Common myeloid progenitor, CD34-positive (primary cell): ENCODE measurements at places on chromosomes 2 and 18.

DNA sequence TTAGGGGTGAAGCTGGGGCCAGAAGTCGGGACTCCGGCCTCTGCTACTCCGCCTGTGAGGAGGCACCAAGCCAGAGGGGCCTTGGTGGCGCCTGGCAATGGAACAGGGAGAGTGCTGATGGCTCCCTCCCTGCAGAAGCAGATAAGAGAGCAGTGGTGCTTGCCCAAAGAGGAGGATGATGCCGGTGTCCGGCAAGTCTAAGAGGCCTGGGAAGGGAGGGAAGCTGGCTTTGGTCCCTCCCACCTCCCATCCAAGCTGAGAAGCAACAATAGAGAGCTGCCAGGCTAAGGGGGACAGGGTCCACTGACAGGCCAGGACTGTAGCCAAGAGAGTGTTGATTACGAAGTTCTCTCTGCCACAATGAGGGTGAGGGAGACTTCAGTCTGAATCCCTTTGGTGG is 479.5 kb downstream of the TNS1 start:
- no peak for DNase-seq

DNA sequence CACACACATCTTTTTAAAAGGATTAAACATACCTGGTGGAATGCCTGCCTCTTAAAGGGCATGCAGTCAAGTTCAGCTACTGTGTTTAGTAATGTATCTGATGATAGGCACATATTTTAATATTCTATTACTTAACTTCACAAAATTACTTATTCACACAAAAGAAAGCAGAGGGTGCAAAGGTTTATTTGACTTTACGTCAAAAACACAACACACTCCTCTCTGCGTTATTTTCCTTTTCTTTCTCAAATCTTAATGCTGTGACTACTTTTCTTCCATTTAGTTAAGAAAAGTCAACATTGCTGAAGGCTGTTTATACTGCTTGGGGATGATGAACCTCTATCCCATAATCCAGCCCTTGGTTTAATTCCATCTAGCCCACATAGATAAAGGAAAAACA is 127.9 kb upstream of the ST6GAL2 start:
- no peak for DNase-seq

DNA sequence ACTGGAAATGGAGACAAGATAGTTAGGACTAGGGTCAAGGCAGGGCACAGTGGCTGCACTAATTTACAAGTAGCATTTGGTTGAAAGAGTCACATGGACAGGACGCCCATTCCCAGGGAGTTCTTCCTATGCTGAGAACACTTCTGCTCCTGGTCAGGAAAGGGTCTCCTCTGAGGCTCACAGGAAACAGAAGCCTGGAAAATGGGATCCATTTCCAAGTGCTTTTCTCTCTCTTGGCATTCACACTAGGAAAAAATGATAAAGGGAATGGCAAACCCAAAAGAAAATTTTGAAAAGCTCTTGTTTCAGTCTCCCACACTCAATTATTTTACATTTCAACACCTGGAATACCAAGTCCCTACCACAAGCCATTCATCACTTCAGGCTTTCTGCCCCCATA is 88.7 kb downstream of the COBLL1 start:
- DNase-seq, result no peak

- no peak for DNase-seq
Measured at GRCh38 chr18:72456802-72457201, 87.3 kb downstream of the CBLN2 start.

- DNase-seq, result peak; percentile 81
Measured at GRCh38 chr2:232741294-232741693, 35.1 kb downstream of the KCNJ13 start.

- DNase-seq, result no peak
Measured at GRCh38 chr2:18926631-18927524, 337.5 kb upstream of the NT5C1B start.

GRCh38 chr2:69716555-69717120 is 25.3 kb upstream of the ANXA4 start:
- DNase-seq, result no peak

DNA sequence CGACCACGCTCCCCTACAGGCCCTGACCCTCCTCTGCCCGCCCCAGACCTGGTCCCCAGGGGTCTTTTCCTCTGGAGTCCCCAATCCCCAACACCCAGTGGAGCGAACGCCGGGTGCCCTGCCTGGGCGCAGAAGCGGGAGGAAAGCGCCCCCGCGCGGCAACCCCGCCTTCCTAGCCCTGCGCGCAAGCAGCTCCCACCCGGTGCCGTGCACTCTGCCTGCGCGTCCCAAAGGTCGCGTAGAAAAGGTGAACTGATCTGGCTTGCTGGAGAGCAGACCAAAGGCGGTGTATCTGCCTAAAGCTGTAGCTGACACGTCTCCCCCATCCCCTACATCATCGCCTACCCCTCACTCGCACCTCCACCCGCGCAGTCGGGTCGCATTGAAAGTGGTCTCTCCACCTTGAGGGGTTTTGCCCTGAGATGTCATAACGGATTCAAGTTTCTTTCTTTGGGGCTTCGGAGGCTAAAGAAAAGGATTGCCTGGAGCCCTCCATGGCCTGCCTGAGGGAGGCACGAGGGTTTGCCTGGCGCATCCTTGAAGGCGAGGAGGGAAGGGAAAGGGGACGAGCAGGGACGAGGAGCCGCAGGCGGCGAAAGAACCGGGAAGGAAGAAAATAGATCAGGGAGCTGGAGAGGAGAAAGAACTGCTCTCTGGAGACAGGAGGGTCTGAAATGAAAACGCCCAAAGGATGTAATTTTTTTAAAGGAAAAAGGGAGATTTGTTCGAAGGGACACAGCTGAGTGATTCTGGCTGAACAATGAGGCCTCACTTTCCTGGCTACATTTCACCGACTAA is 5.8 kb downstream of the GAD1 start:
- DNase-seq, result no peak

DNA sequence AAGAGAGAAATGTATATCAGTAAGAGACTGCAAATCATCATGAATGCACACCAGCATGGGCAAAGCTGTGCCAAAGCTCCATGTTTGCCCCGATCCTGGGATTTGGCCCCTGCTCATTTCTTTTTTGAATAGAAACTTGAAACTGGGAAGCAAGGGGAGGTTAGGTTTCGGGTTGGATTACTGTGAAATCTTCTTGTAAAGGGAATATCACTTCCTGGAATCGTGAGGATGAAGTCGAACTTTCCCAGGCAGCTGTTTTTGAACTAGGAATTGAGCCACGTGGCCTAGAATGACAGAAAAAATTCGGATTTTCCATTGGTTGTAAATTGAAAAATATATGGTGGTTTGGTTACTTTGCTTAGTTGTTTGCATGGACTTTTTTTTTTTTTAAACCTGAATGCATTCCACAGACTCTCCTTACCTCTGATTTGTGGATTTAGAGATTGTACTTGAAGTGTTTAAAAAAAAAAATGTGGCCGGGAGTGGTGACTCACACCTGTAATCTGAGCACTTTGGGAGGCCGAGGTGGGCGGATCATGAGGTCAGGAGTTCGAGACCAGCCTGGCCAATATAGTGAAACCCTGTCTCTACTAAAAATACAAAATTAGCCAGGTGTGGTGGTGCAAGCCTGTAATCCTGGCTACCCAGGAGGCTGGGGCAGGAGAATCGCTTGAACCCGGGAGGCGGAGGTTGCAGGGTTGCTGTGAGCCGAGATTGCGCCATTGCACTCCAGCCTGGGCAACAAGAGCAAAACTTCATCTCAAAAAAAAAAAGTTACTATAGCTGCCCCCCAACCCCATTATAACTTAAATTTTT is 32.1 kb downstream of the GRHL1 start:
- DNase-seq, result no peak

- DNase-seq, result no peak
Measured at GRCh38 chr2:14587119-14587518, 45.4 kb upstream of the LRATD1 start.

GRCh38 chr2:43132683-43133301 is 93.6 kb downstream of the ZFP36L2 start:
- DNase-seq, result peak; percentile 55

- no peak for DNase-seq
Measured at GRCh38 chr18:76602191-76602590, 107.1 kb upstream of the ZNF516 start.

GRCh38 chr18:60059216-60059615 is 159.4 kb downstream of the PMAIP1 start:
- DNase-seq, result no peak

DNA sequence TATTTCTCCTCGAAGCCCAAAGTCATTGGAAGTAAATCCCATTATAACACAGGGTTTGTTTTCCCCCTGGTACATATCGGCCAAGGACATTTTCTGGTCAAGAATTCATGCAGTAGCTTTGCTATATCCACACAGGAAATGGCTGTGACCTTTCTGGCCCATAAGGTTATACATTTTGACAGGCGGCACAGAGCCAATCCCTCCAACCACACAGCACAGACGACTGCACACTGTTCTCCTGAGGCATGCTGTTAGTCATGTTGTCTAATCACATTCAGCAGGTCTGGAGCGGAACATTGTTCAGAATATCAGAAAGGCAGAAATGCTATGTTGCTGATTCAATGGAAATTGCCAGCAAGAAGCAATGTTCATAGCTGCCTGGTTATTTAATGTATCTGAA is 742.3 kb upstream of the SLC8A1 start:
- DNase-seq, result no peak

DNA sequence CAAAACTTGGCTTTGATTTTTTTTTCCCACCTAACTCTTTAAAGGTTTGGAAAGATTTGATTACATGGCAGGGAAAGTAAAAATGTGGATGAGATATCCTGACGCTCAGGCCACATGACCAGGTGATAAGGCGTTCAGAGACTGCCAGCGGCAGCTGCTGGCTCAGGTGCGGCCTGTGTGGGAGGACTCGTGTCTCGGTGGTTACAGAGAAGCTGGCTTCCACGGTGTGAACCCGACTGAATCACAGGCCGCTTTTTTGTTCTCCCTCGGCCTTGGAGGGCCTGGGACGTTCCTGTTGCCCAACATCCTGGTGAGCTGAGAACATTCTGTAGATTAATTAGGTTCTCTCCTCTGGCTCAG is 124.2 kb upstream of the ZNF516 start:
- no peak for DNase-seq

- DNase-seq, result no peak
Measured at GRCh38 chr2:14530506-14530905, 102.0 kb upstream of the LRATD1 start.

DNA sequence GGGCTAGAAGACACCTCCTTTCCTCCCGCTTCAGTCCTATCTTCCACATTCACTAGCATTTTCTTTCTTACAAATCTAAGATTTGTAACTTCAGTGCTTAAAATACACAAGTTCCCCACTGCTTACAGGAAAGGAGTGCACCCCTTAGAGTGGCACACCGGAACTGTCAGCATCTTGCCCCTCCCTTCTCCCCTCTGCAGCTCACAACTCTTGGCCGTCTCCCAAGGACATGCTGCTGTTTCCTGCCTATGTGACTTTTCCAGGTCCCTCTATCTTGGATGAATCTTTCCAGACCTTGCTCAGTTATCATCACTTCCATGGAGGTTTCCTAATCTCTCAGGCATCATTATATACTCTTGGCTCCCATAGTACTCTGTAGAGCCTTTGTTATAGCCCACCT is 334.8 kb downstream of the CELF4 start:
- DNase-seq, result no peak

DNA sequence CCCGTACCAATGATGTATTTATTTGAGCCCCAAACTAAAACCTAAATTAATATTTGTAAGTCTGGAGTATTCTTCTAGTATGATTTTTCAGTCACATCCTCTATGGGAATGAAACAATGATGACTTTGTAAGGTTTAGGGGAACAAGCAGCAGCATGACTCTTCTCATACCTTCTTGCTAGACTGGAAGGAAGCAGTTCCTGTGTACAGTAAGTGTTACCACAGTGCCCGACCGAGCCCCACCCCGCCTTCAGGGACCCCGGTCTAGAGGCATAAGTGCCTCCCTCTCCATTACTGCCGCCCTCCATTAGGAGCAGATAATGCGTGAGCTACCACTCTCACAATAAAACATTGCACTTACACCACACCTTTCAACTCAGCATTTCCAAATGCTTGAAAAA is 599.3 kb downstream of the ARHGAP15 start:
- no peak for DNase-seq

- no peak for DNase-seq
Measured at GRCh38 chr2:222883420-222883819, 22.6 kb downstream of the ACSL3 start.

GRCh38 chr18:42281124-42281523 is 326.1 kb downstream of the PIK3C3 start:
- no peak for DNase-seq

DNA sequence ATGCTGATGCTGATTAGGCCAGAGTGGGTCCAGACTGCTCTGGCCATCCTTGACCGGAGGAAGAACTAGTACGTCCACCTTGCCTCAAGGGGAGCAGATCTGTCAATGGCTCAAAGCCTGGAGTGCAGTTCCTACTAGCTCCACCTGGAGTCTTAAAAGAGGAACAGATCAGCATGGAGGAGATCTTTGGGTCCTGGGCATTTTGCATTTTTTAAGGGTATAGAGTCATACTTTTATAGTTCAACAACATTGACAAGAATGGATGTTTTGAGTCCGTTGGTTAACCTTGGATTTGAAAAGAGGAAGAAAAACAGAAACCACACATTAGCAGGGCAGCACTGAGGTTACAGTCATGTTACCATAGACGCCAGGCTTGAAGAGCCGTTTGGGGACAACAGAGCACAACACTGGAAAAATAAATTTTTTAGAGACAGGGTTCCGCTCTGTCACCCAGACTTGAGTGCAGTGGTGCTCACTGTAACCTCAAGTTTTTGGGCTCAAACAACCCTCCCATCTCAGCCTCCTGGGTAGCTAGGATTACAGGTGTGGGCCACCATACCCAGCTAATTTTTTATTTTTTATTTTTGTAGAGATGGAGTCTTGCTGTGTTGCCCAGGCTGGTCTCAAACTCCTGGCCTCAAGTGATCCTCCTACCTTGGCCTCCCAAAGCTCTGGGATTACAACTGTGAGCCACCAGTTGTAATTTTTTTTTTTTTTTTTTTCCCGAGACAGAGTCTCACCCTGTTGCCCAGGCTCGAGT is 78.5 kb downstream of the PRKCE start:
- DNase-seq, result peak; percentile 98

DNA sequence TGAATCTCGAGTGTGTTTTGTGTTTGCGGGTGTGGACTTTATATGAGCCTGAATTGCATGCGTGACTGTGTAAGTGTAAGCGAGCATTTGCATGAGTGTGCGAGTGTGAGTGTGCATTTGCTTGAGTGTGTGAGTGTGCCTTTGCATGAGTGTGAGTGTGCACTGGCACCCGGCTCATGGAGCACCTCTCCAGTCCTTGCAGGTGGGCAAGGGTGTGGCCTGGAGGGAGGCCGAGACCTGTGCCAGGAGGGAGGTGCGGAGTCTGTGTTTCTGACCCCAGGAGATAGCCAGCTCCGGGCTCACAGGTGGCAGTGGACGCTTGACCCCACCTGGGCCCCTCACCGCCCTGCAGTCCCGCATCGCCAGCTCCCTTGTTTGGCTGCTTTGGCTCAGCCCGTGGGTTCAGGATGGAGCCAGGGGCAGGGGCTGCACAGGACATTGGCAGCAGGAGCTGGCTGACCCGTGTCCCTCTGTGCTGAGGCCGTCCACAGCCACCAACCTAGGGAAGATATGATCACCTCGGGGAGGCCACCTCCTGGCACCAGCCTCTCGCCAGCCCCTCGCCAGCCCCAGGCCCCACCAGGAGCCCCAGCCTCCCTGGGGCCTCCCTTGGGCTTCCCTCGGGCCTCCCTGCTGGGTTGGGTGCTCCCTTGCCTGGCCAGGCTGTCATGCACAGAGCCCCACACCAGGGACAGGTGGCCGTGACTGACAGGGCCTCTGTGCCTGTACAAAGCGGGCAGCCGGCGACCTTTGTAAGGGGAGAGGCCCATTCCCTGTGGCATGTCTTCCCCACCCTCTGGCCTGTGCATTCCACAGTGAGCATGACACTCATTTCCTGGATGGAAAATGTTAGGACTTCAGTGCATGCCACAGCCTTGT is 81.6 kb downstream of the PTGR3 start:
- no peak for DNase-seq

- DNase-seq, result peak; percentile 4
Measured at GRCh38 chr2:207041279-207041678, 102.0 kb downstream of the CPO start.

- DNase-seq, result no peak
Measured at GRCh38 chr2:86441392-86441881, 266 bp downstream of the KDM3A start.
